Muscle of leg (tissue), 16 donors: ENCODE measurements at places on chromosomes 4 and X. TPM values are rescaled to one million over a fixed set of nuclear protein-coding genes. Genes with fewer than 3 reads are reported as not detected.

FAM90A26 gene
- not detected for polyA plus RNA-seq

ERVMER34-1 gene
- 0.81 TPM for polyA plus RNA-seq

TLR10 gene
- polyA plus RNA-seq: 0.74 TPM

NALF2 gene
- polyA plus RNA-seq: 1.0 TPM

EGF gene
- 12.2 TPM for polyA plus RNA-seq

PGAM4 gene
- not detected for polyA plus RNA-seq

ZIC3 gene
- polyA plus RNA-seq: not detected

SH3D19 gene
- polyA plus RNA-seq: 27.9 TPM

SPACA5 gene
- polyA plus RNA-seq: not detected

CT45A5 gene
- 0.29 TPM for polyA plus RNA-seq

SLC6A14 gene
- not detected for polyA plus RNA-seq

MXRA5 gene
- 124 TPM for polyA plus RNA-seq

BEX1 gene
- polyA plus RNA-seq: 2.1 TPM

TSC22D3 gene
- polyA plus RNA-seq: 39.5 TPM

HGFAC gene
- 0.75 TPM for polyA plus RNA-seq

ARHGAP4 gene
- polyA plus RNA-seq: 28.4 TPM

TCEAL7 gene
- polyA plus RNA-seq: 388 TPM

S100P gene
- 0.41 TPM for polyA plus RNA-seq

MAGEB18 gene
- not detected for polyA plus RNA-seq

LUZP4 gene
- polyA plus RNA-seq: not detected

ABCD1 gene
- 11.4 TPM for polyA plus RNA-seq

MORC4 gene
- polyA plus RNA-seq: 33.6 TPM

CWH43 gene
- not detected for polyA plus RNA-seq

SHISA3 gene
- 8.9 TPM for polyA plus RNA-seq

ZFYVE28 gene
- polyA plus RNA-seq: 2.1 TPM

ARHGAP24 gene
- 48.6 TPM for polyA plus RNA-seq

POU3F4 gene
- polyA plus RNA-seq: not detected

RAB41 gene
- 0.66 TPM for polyA plus RNA-seq

TXK gene
- polyA plus RNA-seq: 0.64 TPM

YIPF6 gene
- 22.1 TPM for polyA plus RNA-seq

SPOCK3 gene
- polyA plus RNA-seq: 0.83 TPM

MAGEB6B gene
- polyA plus RNA-seq: not detected

BST1 gene
- 4.2 TPM for polyA plus RNA-seq

RBMX gene
- 231 TPM for polyA plus RNA-seq

NDST3 gene
- polyA plus RNA-seq: 0.06 TPM

CSAG2 gene
- not detected for polyA plus RNA-seq

ATRX gene
- 41.0 TPM for polyA plus RNA-seq

SLC7A11 gene
- 0.59 TPM for polyA plus RNA-seq

ZFP42 gene
- 0.05 TPM for polyA plus RNA-seq

TKTL1 gene
- polyA plus RNA-seq: 0.15 TPM

TRAPPC2 gene
- 11.2 TPM for polyA plus RNA-seq

STS gene
- polyA plus RNA-seq: 8.7 TPM

CXCR3 gene
- polyA plus RNA-seq: 0.18 TPM

GAB1 gene
- 29.0 TPM for polyA plus RNA-seq

CDX4 gene
- not detected for polyA plus RNA-seq

BMP2K gene
- polyA plus RNA-seq: 20.7 TPM

OFD1 gene
- 15.8 TPM for polyA plus RNA-seq

MAGEC2 gene
- not detected for polyA plus RNA-seq

FABP2 gene
- polyA plus RNA-seq: 0.08 TPM

RAI2 gene
- 8.0 TPM for polyA plus RNA-seq

PTTG2 gene
- not detected for polyA plus RNA-seq

IQCM gene
- not detected for polyA plus RNA-seq

COL25A1 gene
- 4.9 TPM for polyA plus RNA-seq

GPR50 gene
- not detected for polyA plus RNA-seq

CYLC1 gene
- polyA plus RNA-seq: not detected

RPL10 gene
- polyA plus RNA-seq: 5,937 TPM

EFHC2 gene
- polyA plus RNA-seq: 0.20 TPM

CFAP47 gene
- polyA plus RNA-seq: not detected

RAB9B gene
- polyA plus RNA-seq: 23.5 TPM
